ENCODE measurements at places on chromosomes 2 and 18.

DNA sequence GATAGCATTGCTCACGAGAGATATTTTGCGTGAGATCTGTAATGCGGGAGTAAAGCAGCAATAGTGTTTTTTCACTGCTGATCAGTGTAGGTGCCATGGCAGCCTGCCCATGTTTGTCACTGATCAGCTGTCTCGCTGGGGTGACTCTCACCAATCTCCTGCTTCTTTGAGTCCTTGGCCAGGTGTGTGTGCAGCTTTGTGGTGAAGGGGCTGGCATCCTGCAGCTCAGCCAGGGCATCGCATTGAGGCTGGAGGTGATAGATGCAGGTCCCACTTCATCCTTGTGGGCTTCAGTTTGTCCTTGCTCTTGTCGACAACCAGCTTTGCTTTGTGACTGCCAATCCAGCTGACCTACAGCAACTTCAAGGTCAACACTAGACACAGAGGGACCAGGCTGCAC is 258.3 kb upstream of the CXCR4 start:
- no peak for DNase-seq

- no peak for DNase-seq
Measured at GRCh38 chr2:58973811-58974281, 732.7 kb upstream of the FANCL start.

DNA sequence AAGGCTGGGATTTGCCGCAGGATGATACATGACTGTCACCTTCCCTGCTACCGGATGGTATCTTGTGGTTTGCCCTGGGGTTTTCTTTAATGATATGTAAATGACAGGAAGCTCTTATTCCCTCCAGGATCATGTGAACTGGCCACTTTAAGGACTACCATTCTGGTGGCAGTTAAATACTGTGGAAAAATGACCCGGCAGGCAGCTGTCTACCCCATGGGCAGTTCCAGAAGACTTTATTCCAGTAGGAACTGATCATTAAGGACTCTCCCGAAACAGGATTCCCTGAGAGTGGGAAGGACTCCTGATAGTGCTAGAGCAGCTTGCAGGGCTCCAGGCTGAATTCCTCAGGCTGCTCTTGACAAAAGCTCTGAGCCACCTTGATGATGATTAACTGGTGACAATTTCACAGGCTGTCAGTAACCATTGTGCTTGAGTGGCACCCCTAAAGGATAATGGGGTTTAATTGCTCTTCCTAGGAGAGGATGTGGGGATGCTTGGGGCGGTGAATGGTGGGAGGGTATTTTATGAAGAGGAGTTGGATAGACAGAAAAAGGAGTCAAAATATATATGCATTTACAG is 212.0 kb downstream of the CPS1 start:
- DNase-seq = no peak

DNA sequence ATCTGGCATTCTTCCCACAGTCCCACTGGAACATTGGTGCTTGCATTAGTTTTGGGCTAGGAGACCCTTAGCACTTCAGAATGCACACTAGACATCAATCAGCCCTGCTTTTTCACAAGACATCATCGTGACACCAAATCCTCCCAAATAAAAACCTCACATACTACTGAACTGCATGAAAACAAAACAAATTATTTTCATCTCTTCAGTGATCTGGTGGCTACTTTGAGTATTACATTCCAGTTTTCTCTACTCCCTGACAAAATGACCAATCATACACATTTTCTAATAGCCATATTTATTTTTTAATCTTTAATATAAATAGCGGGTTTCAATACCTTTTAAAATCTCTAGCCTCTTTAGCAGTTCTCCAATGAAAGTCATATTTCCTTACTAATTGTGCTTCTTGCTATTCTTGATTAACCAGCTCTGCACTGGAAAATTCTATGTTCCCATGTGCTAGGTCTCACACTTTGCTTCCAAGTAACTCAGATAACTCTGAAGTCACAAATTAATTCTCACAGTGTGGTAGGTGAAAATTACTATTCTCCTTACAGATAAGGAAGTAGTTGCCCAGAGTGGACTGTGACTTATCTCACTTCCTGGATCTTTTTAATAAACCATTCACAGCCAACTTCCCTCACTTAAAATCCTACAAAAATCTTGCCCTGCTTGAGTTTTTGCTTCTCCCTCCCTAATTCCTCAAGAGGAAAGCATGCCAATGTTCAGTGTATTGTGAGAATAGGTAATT is 82.5 kb upstream of the EPB41L3 start:
- peak; percentile 43 for DNase-seq

DNA sequence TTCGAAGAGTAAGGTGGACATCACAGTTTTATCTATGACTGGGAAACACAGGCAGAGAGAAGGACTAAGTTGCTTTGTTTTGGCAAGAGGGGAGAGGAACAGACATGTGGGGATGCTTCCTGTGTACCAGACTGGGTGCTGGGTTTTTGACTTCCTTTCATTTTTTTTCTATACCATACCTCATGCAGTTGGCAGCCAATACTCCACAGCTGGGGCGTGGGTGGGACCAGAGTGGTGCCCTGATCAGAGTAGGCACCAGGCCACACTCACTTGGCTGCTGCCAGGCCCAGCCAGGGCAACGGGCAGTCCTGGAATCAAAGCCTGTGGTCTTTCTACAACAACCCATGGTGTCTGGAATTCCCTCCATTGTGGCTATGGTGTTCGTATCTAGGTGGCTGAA is 45.2 kb downstream of the SH3RF3 start:
- DNase-seq = no peak

GRCh38 chr18:497688-498087 is 2.8 kb downstream of the COLEC12 start:
- no peak for DNase-seq

GRCh38 chr2:150232871-150233270 is 254.6 kb downstream of the RND3 start:
- no peak for DNase-seq

DNA sequence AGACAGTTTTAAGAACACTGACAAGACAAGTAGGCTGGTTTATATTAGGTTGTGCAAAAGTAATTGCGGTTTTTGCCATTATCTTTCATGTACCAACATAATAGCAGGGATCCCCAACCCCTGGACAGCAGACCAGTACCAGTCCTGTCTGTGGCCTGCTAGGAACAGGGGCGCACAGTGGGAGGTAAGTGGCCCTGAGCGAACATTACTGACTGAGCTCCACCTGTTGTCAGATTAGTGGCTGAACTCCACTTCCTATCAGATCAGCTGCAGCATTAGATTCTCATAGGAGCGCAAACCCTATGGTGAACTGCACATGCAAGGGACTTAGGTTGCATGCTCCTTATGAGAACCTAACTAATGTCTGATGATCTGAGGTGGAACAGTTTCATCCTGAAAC is 921.9 kb downstream of the CCDC85A start:
- DNase-seq = no peak

- no peak for DNase-seq
Measured at GRCh38 chr2:54054271-54054670, 61.1 kb upstream of the ACYP2 start.

GRCh38 chr2:171389325-171389724 is 44.5 kb downstream of the METTL8 start:
- no peak for DNase-seq

DNA sequence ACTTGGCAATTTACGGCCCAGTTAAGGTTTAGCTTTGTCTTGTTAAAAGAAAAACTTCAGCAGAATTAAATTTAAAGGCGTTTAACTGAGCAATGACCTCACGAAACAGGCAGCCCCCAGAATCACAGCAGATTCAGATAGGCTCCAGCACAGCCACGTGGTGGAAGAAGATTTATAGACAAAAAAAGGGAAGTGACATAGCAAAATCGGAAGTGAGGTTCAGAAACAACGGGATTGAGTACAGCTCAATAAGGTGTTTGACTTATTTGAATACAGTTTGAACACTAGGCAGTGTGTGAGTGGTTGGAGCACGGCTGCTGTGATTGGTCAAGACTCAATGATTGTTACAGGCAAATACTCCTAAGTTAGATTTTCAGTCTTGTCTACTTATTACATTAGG is 79.8 kb downstream of the MOGAT1 start:
- DNase-seq = peak; percentile 82

GRCh38 chr2:20562540-20563225 is 88.2 kb downstream of the HS1BP3 start:
- no peak for DNase-seq

DNA sequence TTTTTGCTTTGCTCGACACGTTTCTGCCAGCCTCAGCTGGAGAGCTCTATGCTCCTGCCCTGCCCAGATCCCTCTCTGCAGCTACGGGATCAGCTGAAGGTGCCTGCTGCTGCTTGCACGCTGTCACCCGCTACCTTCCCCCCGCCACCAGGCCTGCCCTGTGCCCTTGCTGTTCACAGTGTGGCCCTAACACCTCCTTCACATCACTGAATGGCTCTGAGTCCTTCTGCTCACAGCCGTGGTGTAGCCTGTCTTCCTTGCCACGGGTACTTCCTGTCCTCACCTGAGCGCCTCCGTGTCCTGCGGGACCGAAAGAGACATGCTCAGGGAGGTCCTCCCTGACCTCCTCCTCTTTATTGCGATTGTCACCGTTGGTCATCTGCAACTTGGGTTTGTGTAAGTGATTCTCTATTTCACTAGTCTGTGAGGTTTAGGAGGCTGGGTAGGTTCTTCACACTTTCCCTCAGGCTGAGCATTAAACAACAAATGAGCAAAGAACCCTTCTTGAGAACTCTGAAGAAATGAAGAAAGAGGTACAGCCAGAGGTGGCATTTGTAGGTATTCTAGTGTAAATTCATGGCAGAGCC is 127.5 kb downstream of the NCK2 start:
- DNase-seq = no peak

- peak; percentile 26 for DNase-seq
Measured at GRCh38 chr2:215847718-215848117, 165.6 kb downstream of the MREG start.

- DNase-seq = peak; percentile 73
Measured at GRCh38 chr2:160096409-160096808, 34.0 kb upstream of the PLA2R1 start.

- no peak for DNase-seq
Measured at GRCh38 chr2:127454595-127455565, 36.7 kb downstream of the PROC start.

DNA sequence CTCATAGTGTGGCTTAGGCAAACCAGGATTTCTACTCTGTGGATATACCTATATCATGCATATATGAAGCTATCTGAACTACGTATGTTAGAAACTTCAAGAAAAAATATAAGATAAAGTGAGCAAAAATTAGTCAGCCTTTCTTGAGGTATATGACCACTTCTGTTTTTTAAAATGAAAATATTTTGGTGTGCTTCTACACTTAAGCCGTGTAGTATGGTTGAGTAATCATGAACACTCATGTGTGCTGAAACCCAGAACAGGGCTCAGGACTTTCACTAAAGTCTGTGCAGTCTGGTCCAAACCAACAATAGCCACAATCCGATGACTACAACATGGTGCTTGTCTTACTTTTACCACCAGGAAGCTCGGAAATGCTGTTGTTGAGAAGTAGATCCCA is 48.9 kb upstream of the TMEM177 start:
- DNase-seq = no peak
